ENCODE measurements at places on chromosomes 6 and 20.

GRCh38 chr20:53568351-53568750 lies 25.3 kb downstream of the ZNF217 start:
- DNase-seq, result no peak

DNA sequence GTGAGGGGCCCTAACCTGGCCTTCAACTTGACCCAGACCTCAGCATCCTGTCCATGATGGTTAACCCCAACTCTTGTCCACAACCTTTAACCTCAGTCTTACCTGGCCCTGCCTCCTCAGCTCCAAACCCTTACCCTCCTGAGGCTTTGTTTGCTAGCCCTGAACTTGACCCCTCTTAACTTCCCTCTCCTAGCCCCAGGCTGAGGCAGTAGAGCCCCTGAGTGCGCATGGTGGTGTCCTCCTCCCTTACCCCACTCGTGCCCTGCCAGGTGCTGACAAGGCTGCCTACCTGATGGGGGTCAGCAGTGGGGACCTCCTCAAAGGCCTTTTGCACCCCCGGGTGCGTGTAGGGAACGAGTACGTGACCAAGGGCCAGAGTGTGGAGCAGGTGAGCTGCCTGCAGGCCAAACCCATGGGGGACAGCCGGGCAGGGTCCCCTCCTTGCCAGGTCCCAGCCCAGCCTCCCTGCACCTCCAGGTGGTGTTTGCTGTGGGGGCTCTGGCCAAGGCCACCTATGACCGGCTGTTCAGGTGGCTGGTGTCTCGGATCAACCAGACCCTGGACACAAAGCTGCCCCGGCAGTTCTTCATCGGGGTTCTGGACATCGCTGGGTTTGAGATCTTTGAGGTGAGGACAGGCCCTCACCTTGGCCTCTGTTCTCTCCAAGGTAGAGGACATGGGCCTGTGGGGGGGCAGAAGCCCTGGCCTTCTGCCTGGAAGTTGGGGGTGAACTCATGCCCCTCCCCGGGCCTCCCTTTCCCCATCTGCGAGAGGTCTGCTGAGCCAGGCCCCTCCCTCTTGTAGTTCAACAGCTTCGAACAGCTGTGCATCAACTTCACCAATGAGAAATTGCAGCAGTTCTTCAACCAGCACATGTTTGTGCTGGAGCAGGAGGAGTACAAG lies 31.9 kb downstream of the MYH7B start:
- no peak for DNase-seq

DNA sequence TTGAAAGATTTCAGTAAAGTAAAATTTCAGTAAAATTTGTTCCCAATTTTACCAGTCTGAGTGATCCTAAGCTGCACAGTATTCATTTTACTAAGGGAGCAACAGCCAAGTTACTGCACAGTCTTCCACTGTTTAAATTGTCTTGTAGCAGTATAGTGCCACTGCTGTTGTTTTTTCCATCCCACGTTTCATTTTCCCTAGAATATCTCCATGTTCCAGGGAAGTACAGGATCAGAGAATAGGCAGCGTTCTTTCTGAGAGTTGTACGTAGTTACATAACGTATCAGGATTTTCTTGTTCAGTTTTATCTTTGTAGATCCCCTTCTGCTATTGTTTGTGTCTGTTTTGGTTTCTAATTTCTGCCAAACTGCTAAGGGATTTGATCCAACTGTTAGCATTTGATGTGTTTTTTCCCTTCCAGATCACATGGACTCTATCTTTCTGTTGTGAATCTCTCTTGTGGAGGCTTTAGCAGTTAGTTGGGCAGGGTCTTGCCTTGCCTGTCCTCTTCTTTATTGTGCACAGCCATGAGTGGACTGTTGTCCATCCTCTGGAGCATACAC lies 38.4 kb downstream of the BCKDHB start:
- no peak for DNase-seq

DNA sequence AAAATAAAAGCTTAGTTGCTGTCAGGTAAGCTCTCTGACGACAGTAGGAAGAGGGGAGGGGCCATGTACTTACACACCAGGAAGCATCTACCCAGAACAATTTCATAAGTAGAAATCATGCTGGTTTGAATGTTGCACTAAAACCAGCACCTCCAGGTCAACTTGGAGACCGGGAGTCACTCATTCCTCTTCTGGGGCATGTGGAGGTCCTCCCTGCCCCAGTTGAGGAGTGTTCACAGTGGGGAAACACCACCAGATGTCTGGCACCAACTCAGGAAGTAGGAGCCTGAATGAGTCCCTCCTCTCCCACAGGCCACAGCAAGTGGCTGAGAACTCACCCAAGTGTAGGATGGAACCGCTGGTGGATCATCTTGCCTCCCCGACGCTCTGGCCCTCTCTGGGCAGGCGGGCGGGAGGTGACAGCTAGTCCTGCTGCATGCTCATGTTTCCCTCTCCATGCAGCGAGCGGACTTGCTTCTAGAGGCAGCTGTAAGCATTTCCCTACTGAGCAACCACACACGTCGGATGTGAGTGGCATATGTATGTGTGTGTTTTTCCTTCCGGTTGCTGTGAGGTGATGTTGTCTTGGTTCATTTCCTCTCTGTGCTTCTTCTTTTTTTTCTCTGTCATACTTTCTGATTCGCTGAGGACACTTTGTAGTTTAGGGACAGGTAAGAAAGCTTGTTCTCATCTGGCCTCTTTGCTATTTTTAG lies 149.5 kb upstream of the NEDD9 start:
- no peak for DNase-seq

GRCh38 chr6:81795890-81796289 lies 43.4 kb upstream of the TENT5A start:
- DNase-seq, result no peak

GRCh38 chr6:159134701-159135364 lies 34.4 kb upstream of the FNDC1 start:
- peak; percentile 53 for DNase-seq

DNA sequence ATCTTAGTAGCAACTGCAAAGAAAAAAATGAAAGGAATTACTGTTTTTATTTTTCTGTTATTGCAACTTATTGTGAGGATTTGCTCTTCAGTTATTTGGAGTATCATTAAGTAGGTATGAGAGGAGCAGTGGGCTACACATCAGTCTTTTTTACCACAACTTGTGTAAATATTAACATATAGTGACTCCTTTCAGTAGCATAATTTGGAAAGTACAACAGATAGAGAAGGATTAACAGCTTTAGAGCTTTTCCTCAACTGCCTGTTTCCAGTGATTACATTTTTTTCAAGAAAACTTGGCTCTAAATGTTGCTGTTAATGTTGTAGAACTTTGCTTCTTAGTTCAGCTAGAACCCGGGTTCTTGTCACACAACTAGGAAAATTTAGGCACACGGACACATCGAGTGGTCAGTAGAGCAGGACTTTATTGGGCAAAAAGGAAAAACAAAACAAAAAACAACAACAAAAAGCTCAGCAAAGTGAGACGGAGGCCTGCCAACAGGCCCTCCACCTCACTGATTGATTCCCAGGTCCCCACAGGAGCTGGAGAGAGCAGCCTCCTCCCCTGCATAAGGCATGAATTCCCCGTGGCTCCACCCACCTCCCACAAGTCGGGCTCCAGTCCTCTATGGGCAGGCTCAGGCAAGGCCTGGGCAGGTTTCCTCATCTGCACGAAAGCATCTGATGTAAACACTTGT lies 75.1 kb downstream of the ADGRG6 start:
- DNase-seq, result peak; percentile 63

DNA sequence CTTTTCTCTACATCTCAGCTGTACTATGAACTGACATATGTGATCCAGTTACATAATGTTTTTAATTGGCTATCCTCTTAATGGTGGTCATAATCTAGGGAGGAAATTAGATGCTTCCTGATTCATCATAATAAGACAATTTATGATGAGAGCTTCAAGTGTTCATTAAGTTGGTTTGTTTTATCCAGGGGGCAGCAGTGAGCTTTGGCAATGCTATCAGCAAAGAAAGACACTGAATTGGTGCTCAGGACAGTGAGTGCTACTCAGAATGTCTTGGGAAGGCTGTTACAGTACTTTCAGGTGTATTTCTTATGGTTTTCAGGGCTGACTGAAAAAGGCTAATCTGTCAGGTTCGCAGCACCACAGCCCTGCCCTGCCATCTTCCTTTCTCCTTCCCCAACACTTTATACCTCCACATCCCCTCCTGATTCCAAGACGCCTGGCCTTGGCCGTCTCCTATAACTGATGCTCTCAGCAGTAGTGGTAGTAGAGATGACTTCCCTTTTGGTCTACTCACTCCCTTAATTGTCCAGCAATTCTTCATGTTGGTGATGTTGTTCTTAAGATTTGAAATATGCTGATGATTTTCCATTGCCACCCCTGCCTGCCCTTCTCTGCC lies 67.0 kb upstream of the TNFAIP3 start:
- DNase-seq, result peak; percentile 57

- DNase-seq, result no peak
Measured at GRCh38 chr6:134419716-134420115, 101.8 kb upstream of the SGK1 start.

DNA sequence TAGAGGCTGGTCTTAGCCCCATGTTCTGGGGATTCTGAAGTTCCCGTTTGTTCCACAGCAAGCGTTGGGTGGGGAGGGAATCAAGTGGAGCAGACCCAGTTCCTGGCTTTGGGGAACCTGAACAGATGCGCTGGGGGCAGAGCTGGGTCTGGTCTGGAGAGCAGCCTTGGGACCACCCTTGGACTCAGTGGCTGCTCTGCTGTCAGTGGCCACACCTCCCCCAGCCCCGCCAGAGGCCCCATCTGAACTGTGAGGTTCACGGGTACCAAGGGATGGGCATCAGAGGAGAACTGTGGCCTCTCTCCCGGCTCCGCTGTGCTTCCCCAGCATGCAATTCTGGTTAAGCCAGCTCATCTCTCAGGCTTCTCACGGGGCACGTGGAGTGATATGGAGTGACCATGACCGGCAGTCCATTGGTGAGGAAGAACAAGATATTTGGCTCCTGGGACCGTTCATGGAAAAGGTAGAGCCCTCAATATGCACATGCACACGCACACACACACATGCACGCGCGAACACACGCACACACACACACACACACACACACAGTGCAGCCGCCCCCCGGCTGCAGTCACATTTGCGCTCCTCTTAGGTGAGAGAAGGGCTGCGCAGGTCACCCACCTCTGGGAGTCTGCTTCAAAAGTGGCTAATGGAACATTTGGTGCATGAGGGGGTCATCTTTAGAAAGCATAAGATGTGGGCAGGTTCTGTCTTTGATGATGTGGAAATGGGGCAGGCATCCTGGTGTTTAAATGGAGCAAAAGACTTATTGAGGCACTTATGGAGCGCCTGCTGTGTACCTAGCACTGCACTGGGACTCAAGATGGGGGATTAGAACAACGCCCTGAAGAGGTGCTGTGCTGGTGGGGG lies 6.0 kb downstream of the DLGAP4 start:
- no peak for DNase-seq

GRCh38 chr6:79101164-79101563 lies 23.1 kb upstream of the PHIP start:
- DNase-seq, result no peak

- no peak for DNase-seq
Measured at GRCh38 chr6:89416796-89417195, 4.7 kb upstream of the RRAGD start.

DNA sequence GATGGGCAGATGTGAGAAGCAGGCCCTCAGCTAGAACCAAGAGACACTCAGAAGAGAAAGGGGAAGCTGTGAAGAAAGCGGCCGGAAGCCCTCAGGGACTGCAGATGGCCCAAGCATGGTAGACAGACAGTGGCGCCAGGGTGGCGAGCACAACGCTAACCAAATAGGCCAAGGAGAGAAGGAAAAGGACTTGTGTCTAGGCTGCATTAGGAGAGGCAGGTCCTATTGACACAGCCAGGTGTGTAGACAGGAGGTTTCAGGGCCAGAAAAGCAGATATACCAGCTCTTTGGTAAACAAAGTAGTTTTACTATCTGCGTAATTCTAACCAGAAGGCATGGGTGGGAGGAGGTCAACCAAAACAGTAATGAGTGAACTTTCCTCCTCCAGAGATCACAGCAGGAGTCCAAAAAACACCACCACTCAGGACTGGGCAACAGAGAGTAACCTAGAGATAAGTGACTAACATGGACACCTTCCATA lies 15.8 kb upstream of the MAP7 start:
- DNase-seq, result peak; percentile 67

GRCh38 chr6:4909063-4909706 lies 94.7 kb downstream of the RPP40 start:
- DNase-seq, result no peak

- DNase-seq, result no peak
Measured at GRCh38 chr6:157047951-157048350, 270.8 kb downstream of the ARID1B start.

- DNase-seq, result no peak
Measured at GRCh38 chr6:34958734-34959133, 69.7 kb downstream of the ANKS1A start.

GRCh38 chr6:127176146-127176545 lies 57.7 kb downstream of the RSPO3 start:
- DNase-seq, result no peak

GRCh38 chr20:43975096-43975768 lies 60.6 kb downstream of the TOX2 start:
- no peak for DNase-seq

DNA sequence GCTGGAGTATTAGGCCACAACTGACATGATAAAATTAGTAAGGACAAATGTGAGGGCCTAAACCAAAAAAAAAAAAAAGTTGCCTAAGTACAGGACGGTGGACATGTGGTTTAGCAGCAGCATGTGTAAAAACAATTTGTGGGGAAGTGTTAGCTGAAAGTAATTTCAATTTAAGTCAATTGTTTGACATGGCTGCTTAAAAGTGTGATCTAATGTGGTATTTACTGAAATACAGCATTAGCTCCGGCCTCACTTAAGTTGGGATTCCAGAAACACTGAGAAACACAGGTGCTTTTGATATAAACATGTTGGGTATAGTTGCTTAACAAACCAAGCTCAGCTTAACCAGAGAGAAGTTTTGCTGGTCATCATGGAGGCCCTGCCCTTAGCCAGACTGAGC lies 119.7 kb downstream of the FYN start:
- DNase-seq, result no peak

DNA sequence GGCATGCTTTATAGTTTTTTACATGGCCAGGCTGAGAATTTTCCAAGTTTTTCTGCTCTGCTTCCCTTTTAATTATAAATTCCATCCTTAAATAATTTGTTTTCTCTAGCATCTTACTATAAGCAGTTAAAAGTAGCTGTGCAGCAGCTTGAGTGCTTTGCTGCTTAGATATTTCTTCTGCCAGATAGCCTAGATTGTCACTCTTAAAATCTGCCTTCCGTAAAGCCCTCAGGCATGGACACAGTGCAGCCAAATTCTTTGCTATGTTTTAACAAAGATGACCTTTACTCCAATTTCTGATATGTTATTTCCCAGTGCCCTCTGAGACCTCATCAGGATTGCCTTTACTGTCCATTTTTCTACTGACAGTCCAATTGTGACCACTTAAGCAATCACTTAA lies 92.6 kb upstream of the SGK1 start:
- no peak for DNase-seq

DNA sequence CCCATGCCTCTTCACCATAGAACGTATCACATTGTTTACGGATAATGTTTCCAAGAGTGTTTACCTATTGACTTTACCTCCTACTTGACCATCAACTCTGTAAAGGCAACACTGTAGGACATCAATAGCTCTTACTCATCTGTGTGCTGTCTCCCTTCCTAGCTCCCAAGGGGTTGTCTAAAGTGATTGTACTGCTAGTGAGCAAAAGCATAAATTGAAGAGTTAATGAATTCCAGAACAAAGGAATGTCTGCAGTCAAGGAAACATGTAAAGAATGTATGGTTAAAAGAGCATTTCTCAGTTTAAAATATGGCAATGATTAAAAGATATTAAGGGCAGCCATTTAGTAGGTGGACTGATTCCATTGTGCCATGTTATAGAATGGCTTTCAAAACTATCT lies 985.4 kb downstream of the TBC1D32 start:
- DNase-seq, result no peak

- DNase-seq, result no peak
Measured at GRCh38 chr20:46017272-46017671, 8.6 kb downstream of the MMP9 start.

GRCh38 chr20:53064935-53065334 lies 92.8 kb downstream of the TSHZ2 start:
- no peak for DNase-seq

Measured in prostate gland (tissue), 2 donors.